Activated CD8-positive, alpha-beta memory T cell treated with anti-CD3 and anti-CD28 coated beads, Interleukin-2, amount 10 ng/mL, durations not matched to agents 7 days and 5 days (primary cell): ENCODE measurements at places on chromosomes 7 and 10. TPM values are rescaled to one million over a fixed set of nuclear protein-coding genes. Genes with fewer than 3 reads are reported as not detected.

The PSAP gene
- total RNA-seq, result 118 TPM

The H2BK1 gene
- total RNA-seq, result not detected

The TFEC gene
- 1.0 TPM for total RNA-seq

The PDGFA gene
- 2.3 TPM for total RNA-seq

DNA sequence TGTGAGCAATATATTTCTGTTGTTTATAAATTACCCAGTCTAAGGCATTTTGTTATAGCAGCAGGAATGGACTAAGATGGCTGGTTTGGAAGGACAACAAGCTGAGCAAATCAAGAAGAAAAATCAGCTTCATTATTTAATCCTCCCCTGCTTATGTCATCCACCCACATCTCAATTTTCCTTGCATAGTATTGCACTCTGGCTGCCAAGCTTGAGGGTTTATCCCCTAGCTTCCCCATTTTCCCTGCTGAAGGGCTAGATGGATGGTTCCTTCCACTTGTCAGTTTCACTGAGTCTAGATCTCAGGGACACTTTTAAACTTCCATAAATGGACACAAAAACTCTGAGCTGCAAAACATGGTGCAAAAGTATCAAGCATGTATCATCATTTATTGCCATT lies 75.2 kb upstream of the LAMB4 start:
- DNase-seq, result no peak

- DNase-seq, result peak; percentile 97
Observed at GRCh38 chr10:30027057-30028005, 32.1 kb downstream of the JCAD start.

- no peak for DNase-seq
Observed at GRCh38 chr7:149849174-149849573, 11.0 kb downstream of the ZNF862 start.
